ENCODE measurements at places on chromosomes 7 and 10. TPM values are rescaled to one million over a fixed set of nuclear protein-coding genes. Genes with fewer than 3 reads are reported as not detected.

DNA sequence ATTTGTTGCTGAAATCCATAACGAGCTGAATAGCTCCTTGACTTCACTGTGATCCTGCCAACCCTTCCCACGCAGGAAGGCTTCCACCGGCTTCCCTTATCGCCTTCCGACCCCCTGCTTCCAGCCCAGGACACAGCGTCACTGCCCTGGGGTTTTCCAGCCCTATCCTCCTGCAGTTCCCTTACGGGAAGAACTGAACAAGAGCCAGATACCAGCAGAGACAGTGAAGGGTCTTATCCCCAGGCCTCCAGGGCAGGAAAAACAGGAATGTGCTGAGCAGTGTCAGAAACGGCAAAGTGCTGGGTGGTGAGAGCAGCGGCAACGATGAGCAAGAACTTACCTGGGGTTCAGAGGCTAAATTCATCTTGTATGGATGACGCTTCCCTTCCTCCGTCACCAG is 22.4 kb downstream of the PDLIM1 start:
- no peak for DNase-seq
- no peak overlapping the region for H3K4me3 ChIP-seq
- no peaks in the 10 kb centered on the region for H3K4me1 ChIP-seq
- no peak overlapping the region for H3K27ac ChIP-seq
- H3K36me3 ChIP-seq: no peaks in the 10 kb centered on the region
- peaks cover 5% of the 10 kb centered on the region for H3K27me3 ChIP-seq

- no peaks in the 10 kb centered on the region for H3K4me1 ChIP-seq
- H3K36me3 ChIP-seq: no peaks in the 10 kb centered on the region
- peaks cover 70% of the 10 kb centered on the region for H3K27me3 ChIP-seq
- no peak overlapping the region for H3K4me3 ChIP-seq
Measured at GRCh38 chr10:15868006-15868405, 7.7 kb upstream of the MINDY3 start.

DNA sequence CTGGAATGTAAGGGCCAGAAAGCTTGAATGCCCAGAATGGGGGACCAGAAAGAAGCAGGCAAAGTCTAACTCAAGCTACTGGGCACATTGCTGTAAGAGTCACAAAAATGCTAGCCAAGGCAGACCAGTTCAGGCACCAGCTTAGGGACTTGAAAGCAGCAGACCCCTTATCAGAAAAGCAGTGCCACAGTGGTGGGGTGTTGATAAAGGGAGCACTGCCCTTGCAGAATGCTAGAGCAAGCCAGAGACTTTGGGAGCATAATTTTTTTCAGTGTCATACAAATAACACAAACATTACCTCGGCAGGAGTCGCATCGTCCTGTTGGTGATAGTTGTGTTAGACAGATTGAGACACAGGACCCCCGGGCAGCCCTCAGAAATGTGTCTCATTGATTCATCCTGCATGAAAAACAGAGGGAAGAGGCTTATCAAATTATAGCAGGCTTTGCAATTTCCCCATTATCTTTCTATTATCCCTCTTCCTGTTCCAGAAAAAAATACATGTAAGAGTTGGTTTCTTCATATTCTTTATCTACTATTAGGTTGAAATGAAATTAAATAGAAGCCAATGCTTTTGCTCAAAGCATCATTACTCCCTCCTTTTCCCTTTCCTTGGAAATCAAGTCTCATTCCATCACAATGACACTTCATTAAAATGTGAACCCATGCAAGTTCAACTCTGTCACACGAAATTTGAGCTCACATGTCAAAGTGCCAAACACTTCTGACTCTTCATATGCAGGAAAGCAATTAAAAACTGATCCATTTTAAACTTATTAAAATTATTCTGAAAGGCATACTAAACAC is 13.4 kb downstream of the LRRC17 start:
- H3K27ac ChIP-seq: no peak overlapping the region
- H3K4me3 ChIP-seq: no peak overlapping the region
- H3K4me1 ChIP-seq: no peaks in the 10 kb centered on the region
- H3K27me3 ChIP-seq: peaks cover 3% of the 10 kb centered on the region
- DNase-seq: no peak

Gene PPP1R3C
- total RNA-seq: not detected

Gene TRIL
- total RNA-seq: not detected

GRCh38 chr7:28686418-28686800 is 271.7 kb downstream of the TRIL start:
- no peaks in the 10 kb centered on the region for H3K4me1 ChIP-seq
- H3K36me3 ChIP-seq: no peaks in the 10 kb centered on the region
- DNase-seq: no peak
- no peak overlapping the region for H3K4me3 ChIP-seq
- H3K27me3 ChIP-seq: peaks cover 18% of the 10 kb centered on the region

Gene CALML5
- not detected for total RNA-seq

- no peak overlapping the region for H3K27ac ChIP-seq
- no peaks in the 10 kb centered on the region for H3K36me3 ChIP-seq
- no peak for DNase-seq
Measured at GRCh38 chr10:78419481-78420265, 386.0 kb downstream of the RPS24 start.

Gene CDK1
- 132 TPM for total RNA-seq

GRCh38 chr10:99630991-99631390 is 10.8 kb upstream of the SLC25A28 start:
- no peaks in the 10 kb centered on the region for H3K36me3 ChIP-seq
- no peak overlapping the region for H3K27ac ChIP-seq
- no peak overlapping the region for H3K4me3 ChIP-seq
- no peak for DNase-seq
- H3K4me1 ChIP-seq: no peaks in the 10 kb centered on the region

GRCh38 chr7:491958-492713 is 27.5 kb downstream of the PDGFA start:
- no peak overlapping the region for H3K27ac ChIP-seq
- peaks cover 8% of the 10 kb centered on the region for H3K27me3 ChIP-seq
- no peaks in the 10 kb centered on the region for H3K4me1 ChIP-seq
- no peaks in the 10 kb centered on the region for H3K36me3 ChIP-seq
- no peak overlapping the region for H3K4me3 ChIP-seq
- DNase-seq: no peak

DNA sequence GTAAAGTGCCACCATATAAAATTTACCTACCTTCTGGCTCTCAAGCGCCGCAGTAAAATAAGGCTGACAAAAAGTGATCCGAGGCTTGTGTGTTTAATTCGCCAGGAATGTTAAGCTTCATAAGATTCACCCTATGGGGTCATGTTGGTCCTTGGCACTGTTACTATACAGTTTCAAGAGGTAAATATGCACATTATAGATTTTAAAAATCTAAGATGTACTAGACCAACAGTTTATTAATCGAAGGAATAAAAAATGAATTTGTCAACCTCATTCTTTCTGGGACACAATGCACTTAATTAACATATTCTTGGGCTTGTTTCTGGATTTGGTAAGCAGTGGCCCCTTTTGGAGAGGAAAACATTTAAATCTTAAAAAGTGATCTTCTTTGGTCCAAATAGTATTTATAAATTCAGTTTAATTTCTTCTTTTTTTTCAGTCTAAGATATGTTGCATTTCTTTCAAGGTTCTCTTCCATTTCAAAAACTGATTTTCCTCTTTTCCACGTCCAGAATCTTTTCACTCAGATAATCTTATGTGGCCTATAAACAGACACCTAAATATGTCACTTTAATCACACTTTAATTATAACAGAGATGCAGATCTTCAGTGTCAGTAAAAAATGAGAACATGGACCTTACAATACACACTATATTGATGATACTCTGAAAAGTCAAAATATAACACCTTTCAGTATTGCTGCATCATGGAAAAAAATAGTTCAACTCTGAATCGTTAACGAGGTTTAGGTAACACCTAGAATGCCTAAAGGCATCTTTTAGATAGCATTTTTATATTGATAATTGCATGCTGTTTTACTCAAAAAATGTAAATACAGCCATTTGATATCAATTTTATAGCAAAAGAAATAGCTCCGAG is 3.8 kb upstream of the SKIDA1 start:
- H3K4me3 ChIP-seq: no peak overlapping the region
- peaks cover 31% of the 10 kb centered on the region for H3K4me1 ChIP-seq
- H3K27me3 ChIP-seq: peaks cover 37% of the 10 kb centered on the region

Gene GARIN1A
- total RNA-seq: 0.92 TPM

GRCh38 chr10:67539312-67539711 is 156.7 kb downstream of the CTNNA3 start:
- H3K36me3 ChIP-seq: no peaks in the 10 kb centered on the region
- peaks cover 7% of the 10 kb centered on the region for H3K27me3 ChIP-seq
- H3K27ac ChIP-seq: no peak overlapping the region
- peaks cover 1% of the 10 kb centered on the region for H3K4me1 ChIP-seq

DNA sequence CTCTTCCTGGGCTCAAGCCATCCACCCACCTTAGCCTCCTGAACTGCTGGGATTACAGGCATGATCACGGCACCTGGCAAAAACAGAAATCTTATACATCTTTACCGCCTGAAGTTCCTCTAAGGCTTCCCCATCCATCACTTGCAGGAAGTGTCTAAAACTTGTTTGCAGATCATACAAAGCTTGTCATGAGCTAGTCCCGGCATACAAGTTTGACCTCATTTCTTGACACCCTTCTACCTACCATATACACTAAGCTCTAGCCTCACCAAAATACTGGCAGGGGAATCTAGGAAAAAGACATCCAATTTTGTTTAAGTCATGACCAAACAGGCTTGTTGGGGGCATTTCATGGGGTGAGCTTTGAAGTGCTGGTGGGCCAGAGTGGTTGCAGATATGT is 14.5 kb downstream of the DNMBP start:
- peaks cover 21% of the 10 kb centered on the region for H3K4me1 ChIP-seq
- H3K36me3 ChIP-seq: no peaks in the 10 kb centered on the region
- no peak overlapping the region for H3K4me3 ChIP-seq

DNA sequence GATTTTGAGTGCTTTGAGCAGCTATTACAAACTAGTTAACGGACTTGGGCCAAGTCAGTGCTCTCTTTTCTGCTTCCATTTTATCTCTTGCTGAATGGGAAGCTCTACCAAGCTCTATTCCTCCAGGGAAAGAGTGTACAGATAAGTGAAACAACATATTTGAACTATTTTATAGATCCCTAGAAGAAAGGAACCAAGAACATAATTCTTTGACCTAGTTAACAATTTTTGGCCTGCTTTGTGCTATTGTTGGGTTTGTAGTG is 244.8 kb downstream of the PRKG1 start:
- no peak overlapping the region for H3K27ac ChIP-seq
- H3K27me3 ChIP-seq: no peaks in the 10 kb centered on the region
- DNase-seq: no peak
- H3K4me1 ChIP-seq: no peaks in the 10 kb centered on the region
- H3K4me3 ChIP-seq: no peak overlapping the region

Gene ARL3
- 4.4 TPM for total RNA-seq

GRCh38 chr7:98617051-98617959 is at the start of gene NPTX2:
Gene NPTX2, plus strand, starts transcription at chr7:98617285. Its CDS starts 177 bp downstream, at chr7:98617462.
- no peaks in the 10 kb centered on the region for H3K36me3 ChIP-seq
- no peak within 1 kb of the TSS for H3K27ac ChIP-seq
- no peak for DNase-seq
- no peaks in the 10 kb centered on the region for H3K4me1 ChIP-seq
- peaks cover 50% of the 10 kb centered on the region for H3K27me3 ChIP-seq
- no peak within 1 kb of the TSS for H3K4me3 ChIP-seq

DNA sequence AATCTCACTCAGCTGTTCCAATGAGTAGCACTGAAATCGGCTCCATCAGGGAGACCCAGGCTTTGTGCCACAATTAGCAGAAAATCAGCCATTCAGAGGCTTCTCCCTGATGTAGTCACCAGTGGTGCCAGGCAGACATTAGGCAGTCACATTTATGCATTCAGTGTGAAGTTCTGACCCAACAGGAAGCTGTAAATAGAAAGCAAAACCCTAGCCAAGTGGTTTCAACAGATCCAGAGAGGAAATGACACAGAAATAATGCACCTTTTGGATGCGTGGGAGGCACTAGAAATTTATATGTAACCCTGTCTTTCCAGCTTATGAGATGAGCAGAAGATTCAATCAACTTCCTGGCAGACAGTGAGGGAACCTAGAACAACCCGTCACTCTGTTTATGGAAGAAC is 186.4 kb downstream of the PDE1C start:
- H3K36me3 ChIP-seq: no peaks in the 10 kb centered on the region
- no peaks in the 10 kb centered on the region for H3K4me1 ChIP-seq
- no peak for DNase-seq
- no peaks in the 10 kb centered on the region for H3K27me3 ChIP-seq
- no peak overlapping the region for H3K27ac ChIP-seq

Gene CAMK1D
- 15.4 TPM for total RNA-seq

Gene PPP3CB
- 48.0 TPM for total RNA-seq
